ENCODE measurements at places on chromosomes 3 and 15.

DNA sequence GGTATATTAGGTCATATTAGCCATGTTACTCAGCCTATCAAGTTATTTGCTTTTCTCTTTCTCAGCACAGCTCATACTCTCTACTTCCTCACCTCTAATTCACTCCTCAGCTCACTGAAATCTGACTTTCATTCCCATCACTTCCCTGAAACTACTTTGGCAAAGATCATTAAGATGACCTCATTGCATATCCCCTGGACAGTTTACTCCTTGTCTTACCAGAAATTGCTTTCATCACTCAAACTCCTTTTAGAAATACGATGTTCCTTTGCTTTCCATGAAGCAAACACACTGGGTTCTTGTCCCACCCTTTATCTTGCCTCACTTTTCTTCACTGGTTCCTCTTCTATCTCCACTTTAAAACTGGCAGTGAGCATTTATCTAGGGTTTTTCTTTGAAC, 354.4 kb downstream of the TUSC7 start:
- DNase-seq: no peak

GRCh38 chr15:47609693-47610092, 107.6 kb upstream of the SEMA6D start:
- DNase-seq: no peak

DNA sequence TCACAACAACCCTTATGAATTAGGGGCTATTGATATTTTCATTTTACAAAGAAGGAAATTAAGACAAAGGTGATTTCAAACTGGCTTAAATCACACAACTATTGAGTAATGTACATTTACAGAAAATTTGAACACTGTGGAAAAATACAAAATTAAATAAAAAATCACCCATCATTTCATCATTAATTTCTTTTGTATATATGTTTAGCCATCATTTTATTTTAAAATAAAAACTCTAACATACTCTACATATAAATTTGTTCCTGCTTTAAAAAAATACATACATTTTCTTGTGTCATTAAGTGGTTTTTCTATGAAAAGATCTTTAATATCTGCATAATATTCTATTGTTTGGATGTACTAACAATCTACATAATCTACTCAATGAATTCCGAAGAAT, 20.2 kb downstream of the CLDN11 start:
- DNase-seq: no peak

DNA sequence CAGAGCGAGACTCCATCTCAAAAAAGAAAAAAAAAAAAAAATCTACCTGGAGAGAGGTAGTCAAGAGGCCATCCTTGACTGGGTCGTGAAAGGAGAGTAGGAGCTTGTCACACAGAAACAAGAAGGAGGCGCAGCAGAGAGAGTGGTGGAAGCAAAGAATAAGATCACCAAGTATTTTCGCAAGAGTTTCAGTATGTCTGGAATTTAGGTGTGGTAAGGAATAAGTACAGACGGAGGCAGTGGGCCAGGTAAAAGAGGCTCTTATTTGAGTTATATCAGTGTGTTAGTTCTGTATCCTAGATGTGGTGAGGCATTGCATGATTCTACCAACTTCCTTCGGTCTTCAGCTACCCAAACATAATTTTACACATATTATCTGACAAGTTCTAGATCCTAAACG, 14.6 kb upstream of the ATP10A start:
- no peak for DNase-seq

- DNase-seq: no peak
These were observed 7.9 kb upstream of the SPPL2A start for GRCh38 chr15:50773389-50773788.

DNA sequence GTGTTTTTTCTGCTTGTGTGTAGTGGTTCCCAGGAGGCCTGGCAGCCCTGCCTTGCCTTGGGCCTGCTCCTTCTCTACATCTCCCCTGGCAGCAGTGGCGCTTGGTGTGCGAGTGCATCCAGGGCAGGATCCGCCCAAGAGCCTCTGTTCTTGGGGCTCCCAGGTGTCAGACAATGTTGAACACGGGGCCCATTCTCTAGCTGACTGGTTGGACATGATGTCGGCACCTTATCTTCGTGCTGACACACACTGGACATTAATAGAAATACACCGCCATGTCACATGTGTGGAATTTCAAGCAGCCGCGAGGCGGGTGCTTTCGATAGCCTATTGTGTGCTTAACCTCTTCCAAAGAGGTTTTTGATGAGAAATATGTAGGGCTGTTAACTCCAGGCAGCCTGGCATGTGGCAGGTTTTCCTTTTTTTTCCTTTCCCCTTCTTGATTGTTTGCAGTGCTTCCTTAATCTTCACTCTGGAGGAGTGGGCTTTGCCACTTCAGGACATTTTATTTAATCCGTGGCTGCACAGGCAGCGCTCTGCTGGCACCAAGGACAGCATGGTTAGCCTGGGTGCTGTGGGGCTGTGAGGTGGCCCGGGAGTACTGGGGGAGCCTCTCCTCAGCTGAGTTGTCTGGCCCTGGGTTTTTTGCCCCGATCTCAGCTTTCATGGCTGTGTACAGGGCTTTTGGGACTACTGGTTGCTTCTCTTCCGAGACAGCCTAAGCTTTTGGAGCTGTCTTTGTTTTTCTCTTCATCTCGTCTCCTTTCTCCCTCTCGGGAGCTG, 42.5 kb downstream of the CHCHD6 start:
- no peak for DNase-seq

- DNase-seq: no peak
These were observed 46.2 kb downstream of the CTDSPL start for GRCh38 chr3:37907906-37908305.

GRCh38 chr15:77839456-77839855, 206.7 kb upstream of the LINGO1 start:
- DNase-seq: no peak

DNA sequence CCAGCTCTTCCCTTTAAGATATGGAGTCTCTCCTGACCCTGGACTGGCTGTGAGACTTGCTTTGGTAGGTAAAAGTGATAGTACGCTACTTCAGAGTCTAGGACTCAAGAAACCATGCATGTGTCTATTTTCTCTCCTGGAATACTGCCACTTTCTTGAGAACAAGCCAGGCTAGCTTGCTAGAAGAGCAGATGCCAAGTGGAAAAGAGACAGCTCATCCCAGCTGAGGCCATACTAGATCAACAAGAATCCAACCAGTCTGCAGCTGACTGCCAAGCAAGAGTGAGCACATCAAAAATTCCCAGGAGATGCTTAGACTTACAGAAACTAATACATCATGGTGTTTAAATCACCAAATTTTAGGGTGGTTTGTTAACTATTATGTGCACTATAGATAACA, 208.3 kb upstream of the RBMS3 start:
- no peak for DNase-seq

DNA sequence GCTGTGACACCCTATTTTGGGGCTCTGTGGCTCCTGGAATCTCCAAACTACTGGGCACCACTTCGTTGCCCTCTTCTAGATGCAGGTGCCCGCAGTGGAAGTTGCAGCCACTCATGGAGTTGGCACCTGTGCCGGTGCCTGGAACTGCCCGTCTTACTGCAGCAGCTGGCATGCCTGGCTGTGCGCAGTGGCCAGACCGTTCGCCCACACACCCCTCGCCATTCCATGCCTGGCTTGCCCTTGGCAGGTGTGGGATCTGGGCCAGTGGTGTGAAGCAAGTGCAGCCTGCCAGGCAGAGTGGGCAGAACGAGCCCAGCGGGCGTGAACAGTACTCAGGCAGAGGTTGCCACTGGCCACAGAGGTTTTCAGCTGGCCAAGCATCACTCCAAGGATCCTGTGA, 1286.7 kb downstream of the ROBO1 start:
- DNase-seq: no peak

DNA sequence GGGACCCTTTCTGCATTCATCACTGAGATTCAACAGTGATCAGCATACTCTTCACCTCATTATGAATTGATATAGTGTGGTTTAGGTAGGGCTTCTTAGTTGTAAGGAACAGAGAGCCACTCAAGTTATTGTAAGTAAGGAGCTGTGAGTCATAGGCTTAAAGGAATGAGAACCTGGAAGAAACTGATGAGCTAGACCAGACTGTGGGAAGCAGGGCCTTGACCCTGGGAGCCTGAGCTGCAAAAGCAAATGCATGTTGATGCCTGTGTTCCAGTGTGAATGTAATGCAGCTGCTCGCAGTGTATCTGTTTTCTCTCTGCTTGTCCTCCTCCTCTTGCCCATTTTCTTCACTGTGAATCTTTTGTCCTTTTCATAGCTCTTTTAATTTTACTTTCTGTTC, 13.6 kb downstream of the ZKSCAN7 start:
- DNase-seq: no peak

- no peak for DNase-seq
These were observed 6.7 kb downstream of the TNFSF10 start for GRCh38 chr3:172516318-172517214.

GRCh38 chr3:41893977-41894376, 67.9 kb downstream of the ULK4 start:
- DNase-seq: no peak

DNA sequence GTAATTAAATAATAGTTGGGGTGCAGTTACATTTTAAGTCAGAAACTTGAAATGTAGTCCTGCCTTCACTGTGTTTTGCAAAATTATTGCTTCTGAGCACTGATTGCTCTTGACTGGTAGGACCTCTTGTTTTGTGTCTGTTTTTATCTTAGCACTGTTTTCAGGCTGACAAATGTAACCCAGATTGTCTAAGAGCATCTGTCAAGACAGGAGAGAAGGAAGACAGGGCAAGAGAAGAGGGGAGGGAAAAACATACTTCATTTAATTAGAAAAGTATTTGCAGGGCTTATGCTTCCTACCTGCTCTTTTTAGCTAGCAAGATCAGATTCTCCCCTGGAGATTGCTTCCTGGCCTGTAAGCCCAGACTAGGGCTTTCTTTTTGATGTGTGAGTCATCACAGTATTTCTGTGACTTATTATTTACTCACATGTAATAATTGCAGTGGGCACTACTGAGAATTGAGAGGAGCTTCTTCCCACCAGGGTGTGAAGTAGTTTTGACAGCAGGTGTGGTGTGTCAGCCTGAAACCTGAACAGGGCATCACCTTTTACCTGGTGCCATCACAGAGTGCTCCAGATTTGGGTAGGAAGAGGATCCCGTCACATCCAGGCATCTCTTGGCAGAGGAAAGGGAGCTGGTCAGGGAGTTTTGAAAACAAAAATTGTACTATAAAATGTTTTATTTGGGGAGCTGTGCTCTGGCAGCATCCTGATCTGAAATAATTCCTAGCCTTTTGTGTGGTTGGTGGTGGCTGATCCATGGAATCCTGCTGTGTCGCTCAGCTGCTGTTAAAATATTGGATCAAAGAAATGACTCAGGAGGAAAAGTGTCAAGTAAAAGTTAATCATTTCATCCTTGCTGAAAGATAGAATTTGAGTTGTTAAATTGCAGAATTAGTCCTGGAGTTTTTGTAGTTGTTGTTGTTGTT, 98.2 kb downstream of the TMEM108 start:
- DNase-seq: no peak

- no peak for DNase-seq
These were observed 26.5 kb downstream of the CFAP161 start for GRCh38 chr15:81160312-81161159.

GRCh38 chr3:105812194-105812586, 56.6 kb downstream of the CBLB start:
- DNase-seq: no peak

DNA sequence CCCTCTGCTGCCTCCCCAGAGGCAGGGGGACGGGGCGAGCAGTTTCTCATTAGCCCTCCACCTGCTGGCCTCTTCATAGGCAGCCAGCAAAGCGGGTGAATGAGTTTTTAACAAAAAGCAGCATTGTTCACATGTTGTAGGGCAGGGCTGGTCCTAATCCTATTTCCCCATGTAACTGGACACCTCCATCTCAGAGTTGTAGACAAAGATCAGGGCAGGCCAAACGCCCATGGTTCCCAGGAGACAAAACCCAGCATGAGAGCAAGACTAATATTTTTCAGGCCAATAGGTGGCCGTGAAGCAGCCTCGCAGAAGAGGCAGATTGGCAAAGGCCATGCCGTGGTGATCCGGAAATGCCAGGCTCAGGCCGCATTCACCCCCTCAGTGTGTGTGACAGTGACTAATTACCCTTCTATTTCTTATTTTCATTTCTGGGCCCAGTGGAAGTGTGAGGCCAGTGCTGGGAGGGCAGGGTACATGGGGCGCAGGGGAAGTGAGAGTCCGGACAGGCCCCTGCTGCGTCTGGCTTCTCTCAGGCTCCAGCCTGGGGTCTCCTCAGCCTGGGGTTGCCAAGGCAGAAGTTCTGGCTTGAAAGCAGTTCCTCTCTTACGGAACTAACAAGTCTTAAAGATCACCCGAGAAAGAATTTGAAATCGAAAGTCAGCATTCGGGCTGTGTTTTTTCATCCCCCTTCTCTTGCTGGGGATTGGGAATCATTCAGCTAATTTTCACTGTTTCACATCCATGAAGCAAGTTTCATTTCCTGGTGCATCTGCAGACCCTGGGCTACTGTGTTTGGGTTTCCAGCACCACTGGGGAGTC, 64.8 kb downstream of the BOC start:
- DNase-seq: no peak

GRCh38 chr3:16071206-16071605, 103.3 kb upstream of the GALNT15 start:
- DNase-seq: no peak

- no peak for DNase-seq
These were observed 9.7 kb upstream of the ARHGEF26 start for GRCh38 chr3:154111365-154111935.

- DNase-seq: no peak
These were observed 164.0 kb downstream of the MINAR1 start for GRCh38 chr15:79595995-79596622.

- no peak for DNase-seq
These were observed 22.4 kb downstream of the MAP6D1 start for GRCh38 chr3:183802989-183803388.

DNA sequence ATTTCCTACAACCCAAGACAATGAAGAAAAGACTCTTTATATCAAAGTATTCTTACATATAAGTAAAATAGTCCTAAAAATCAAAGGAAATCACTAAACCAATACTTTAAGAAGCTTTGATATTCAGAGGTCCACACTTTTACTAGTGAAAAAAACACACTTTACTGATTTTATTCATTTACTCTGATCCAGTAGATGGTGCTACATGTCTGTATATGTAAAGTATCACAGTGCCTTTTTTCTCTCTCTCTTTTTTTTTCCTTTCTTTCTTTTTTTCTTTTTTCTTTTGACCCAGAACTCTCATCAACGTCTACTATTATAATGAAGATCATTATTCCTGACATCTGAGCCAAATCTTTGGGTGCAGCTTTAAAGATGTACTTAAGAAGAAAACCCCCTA, 10.8 kb upstream of the CCDC39 start:
- DNase-seq: no peak

DNA sequence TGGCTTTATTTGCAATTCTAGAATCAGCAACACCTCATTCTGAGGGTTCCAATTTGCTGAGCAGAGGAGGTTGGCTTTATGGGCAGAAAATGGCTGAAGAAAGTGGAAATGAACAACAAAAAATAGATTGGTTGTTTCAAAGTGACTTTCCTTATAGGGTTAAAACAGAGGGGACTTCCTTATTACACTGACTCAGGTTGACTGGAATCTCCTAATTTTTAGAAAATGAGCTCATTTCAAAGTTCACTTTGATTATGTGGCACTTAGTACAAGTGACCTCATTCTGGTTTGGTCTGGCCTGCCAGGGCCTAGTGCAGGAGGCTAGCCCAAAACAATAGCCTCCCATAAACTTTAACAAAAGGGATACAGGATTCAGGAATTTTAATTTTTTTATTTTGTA, 41.4 kb downstream of the NFKBIZ start:
- DNase-seq: no peak

- no peak for DNase-seq
These were observed 78.3 kb upstream of the ALDH1L1 start for GRCh38 chr3:126258670-126259069.

Data from stimulated activated CD8-positive, alpha-beta memory T cell treated with anti-CD3 and anti-CD28 coated beads, Interleukin-7, amount 100 ng/mL, for 4 hours (primary cell).